ENCODE measurements at places on chromosomes 6 and 20.

DNA sequence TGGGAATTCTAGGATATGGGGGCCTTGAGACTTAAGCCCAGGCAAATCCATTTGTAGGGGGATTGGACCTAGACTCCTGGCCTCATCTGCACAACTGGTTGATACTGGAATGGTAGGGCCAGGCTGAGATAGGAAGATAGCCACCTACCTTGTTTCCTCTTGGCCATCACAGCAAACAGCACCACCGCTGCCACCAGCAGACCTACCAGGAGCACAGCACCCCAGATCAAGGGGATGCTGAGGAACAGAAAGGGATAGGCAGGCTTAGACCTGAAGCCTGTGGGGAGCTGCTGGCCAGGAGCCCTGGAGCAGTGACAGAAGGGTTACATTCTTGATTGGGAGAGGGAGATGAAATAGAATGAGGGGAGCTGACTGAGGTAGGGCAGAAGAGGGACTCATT lies 3.5 kb downstream of the TREML1 start:
- DNase-seq = no peak

GRCh38 chr20:22905658-22906057 lies 129.5 kb upstream of the SSTR4 start:
- DNase-seq = no peak

DNA sequence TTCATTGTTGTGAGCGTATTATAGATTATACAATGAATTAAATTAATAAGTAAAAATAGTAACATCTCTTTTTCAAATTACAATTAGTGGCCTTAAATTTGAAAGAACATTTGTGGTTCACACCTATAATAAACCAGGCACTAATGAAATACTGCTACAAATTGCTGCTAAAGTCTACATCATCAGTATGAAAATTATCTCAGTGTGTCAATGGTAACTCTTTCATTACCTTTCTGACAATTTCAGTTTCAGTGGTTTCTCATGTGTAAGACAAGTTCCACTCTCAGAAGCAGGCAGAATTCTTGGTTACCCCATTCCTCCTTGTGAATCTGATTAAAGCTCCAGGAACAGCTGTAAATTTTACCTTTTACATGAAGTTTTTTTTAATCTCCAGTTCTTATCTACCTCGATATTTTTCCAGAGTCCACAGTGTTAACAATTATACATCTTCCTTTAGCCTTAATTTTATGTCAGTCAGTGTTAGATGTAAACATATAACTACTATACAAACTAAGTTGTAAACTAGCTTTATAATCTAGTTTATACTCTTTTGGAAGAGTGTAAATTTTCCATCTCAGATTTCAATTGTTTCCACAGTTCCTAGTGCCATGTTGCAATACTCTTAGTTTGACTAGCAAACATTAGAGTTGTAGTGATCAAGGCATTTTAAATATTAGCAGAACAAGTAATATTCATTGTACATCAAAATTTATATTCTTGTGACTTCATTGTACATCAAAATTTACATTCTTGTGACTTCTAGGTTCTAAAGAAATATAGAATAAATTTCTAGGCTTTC lies 1038.4 kb downstream of the EPHA7 start:
- no peak for DNase-seq

- DNase-seq = no peak
Measured at GRCh38 chr6:37077191-37077904, 71.9 kb downstream of the FGD2 start.

DNA sequence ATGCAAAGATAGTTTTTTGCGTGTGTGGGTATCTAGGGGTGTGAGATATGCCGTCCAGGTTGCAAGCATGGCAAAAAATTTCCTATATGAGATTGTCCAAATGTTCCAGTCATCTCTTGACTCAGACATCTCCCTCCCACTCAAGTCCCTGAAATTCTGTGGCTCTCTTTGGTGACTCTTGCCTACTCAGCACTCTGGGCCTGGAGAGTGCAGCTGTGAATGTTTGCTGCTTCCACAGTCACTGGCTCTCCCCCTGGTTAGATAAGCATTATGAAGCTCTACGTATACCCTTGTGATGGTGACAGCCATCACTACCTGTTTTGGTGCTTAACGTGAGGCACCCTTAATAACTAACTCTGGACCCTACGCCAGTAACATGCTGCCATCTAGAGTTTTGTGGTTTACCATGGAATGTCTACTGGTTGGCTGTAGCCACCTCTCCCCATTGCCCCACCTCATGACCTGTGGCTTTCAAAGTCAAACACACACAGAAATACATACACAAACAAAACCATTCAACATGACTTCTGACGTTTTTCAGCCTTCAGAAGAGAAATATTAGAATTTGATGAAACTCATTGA lies 621.9 kb upstream of the CITED2 start:
- no peak for DNase-seq

- DNase-seq = no peak
Measured at GRCh38 chr20:3818155-3819151, 1.9 kb upstream of the AP5S1 start.

- no peak for DNase-seq
Measured at GRCh38 chr20:15576411-15576810, 996.8 kb downstream of the KIF16B start.

DNA sequence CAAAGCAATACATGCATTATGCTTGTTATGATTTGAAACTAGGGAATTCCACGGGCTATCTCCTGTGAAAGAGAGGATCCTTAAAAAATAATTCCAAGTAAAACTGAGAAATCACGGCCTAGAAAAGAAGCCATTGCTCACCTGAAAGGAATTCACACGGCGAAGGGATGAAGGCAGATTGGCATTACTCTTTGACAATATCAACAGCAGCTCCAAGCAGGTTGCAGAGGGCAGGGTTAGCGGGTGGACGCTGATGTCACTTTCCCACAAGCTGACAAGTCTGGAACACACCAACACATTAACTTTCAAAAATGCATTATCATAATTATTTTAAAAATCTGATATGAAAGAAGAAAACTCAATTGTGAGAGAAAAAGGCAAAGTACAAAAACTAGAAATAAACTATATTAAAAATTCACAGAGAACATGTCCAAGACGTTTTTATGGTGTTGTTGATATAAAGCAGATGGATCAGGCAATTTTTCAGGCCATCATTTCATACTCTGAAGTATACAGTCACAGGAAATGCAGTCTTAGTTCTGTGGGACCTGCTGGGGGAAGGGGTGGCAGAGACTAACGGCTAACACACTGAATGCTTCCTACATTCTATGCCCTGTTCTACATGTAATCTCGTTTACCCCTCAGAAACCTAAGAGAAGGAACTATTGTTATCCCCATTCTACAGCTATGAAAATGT lies 108.3 kb downstream of the UBE3D start:
- no peak for DNase-seq

DNA sequence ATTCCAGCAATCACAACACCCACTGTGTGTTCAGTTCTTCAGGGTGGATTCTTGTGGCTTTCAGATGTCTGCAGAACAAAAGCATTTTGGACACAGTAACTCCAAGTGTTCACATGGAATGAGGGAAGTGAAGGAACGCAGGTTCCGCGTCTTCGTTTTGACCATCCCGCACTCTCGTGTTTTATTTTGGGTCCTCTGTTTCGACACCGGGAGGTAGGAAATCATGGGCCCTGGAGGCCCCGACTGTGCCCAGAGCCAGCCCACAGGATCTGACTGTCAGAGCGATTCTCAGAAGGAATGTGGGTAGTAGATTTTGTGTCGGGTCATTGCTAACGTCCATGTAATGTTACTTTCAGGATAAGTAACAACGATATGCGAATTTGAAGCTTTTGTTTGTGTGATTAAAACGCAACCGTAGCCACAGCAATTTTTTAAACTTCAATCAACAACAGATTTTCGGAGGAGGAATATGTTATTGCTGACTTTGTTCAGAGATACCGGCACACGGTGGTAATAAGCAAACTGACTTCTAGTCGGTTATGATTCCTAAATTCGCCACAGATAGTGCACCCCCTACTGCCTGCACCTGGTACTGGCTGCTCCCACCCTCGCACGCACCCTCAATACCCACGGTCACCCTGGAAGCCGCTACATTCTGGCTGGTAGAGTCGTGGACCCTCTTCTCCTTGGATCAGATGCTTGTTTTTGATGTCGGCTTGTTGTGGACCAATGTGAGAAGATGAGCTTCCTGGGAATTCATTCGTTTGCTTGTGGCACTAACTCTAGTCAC lies 10.5 kb downstream of the NPEPL1 start:
- no peak for DNase-seq

GRCh38 chr6:45812922-45813321 lies 202.7 kb downstream of the CLIC5 start:
- no peak for DNase-seq

DNA sequence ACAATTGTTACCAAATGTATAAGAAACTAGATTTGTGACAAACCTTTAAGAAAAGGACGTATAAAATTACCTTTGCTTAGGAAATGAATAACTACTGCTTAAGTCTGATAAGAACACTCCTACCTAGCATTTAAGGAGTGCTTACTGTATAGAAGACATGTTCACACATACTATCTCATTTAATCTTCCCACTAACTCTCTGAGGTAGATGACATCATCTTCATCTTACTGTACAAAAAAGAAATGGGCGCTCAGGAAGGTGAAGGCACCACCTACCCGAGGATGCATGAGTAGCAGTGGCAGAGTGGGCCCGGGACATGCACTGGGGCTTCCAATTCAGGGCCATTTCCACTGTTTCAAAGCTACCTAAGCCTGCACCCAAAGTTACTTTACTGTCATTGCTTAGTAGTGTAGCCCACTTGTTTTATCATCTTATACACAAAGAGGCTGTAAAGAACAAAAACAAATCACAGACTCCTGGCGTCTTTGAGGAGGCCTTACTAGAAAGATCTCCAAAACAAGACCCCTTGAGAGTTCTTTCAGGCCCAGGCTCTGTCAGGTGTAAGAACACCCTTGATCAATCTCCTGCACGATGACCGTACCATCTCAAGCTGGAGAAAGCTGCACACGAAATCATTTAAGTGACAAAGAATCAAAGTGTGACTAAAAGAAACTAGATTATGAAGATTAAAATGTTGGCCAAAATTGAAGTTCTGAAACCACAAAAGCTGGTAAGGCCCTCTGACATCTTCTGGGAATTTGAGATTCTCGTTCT lies 128.0 kb downstream of the INSM1 start:
- no peak for DNase-seq

DNA sequence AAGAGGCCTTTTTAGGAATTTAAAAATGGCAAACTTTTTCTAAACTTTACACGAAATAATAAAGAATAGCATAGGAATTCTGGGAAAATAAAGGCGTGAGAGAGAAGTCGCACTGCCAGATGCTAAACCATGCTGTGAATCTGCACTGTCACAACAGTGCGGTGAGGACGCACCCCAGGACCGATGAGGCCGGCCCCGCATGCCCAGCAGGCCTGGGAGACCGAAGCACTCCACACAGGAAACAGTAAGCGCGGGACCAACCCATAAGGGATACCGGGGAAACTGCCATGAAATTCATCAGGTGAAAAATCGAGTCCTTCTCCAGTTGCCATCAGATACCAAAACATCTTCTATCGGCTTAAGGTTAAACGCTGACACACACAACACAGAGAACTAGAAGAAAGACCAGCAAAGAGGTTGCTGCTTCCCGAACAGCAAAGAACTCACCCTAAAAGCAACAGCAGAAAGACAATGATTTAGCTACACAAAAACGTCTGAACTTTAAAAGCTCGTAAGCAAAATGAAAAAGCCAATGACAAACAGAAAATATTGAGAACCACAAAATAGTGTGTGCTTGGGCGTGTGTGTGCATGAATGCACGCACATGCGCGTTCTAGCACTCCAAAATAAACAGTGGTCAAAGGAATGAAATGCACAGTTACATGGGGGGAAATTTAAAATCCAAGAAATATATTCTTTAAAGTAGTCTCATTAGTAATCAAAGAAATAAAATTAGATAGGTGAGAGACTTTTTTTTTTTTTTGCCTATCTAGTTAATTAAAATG lies 15.4 kb downstream of the RAMACL start:
- no peak for DNase-seq

DNA sequence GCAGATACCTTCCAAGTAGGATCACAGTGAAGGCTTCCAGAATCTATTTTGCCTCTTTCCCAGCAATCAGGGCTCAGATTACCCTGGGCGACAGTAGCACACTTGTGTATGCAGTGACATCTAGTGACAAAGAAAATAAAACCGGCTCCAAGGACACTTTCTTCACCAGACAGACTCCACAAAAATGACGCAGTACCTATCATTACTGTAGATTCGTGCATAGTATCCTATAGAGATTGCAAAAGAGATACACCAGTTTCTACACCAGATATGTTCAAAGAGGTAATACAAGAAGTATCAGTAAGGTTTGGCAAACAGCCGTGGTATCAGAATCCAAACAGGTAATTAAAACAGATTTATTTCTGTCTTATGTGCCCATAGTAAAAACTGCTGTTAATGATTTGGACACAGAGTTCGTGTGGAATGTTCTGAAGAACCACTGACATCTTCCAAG lies 600.4 kb upstream of the JAG1 start:
- no peak for DNase-seq

DNA sequence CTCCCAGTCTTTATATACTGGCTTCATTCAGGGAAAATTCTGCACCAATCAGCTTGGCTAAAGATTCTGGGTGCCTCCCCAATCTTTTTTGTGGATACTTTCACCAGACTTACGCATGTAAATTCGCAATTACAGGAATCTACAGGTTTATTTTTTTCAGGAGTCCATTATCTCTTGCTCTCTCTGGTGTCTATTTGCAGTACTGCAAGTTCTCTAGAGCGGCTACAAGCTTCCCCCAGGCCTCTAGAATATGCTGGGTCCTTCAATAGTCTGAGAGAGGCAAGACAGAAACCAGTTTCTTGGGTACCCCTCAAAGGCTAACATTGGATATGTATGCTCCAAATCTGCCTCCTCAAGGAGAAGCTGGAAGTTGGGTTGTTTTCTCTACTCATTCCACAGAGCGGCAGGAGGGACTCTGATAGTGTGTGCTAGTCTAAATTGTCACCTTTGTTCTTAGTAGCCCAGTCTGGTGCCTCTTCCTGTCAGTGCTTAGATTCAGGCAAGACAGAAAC lies 58.5 kb downstream of the SUN5 start:
- DNase-seq = no peak

- no peak for DNase-seq
Measured at GRCh38 chr6:47288267-47289090, 21.2 kb downstream of the TNFRSF21 start.

DNA sequence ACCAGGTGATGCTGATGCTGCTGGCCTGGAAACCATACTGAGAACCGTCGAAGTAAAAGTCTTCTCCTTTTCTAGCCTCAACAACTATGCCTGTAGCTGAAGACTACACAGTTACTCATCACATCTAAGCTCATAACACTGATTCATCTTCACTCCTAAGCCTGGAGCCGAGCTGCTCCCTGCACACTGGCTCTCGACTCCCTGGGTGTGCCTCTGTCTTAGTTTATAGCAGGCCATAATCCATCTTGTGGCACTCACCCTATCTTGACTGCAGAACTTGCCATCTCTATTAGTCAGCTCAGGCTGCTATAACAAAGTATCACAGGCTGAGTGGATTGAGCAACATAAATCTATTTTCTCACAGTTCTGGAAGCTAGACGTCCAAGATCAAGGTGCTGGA lies 191.0 kb downstream of the UNC5CL start:
- DNase-seq = no peak

All from activated naive CD4-positive, alpha-beta T cell (primary cell).